ENCODE measurements at places on chromosomes 12 and 14. TPM values are rescaled to one million over a fixed set of nuclear protein-coding genes. Genes with fewer than 3 reads are reported as not detected.

- no peak for DNase-seq
These were observed 15.7 kb downstream of the NR1H4 start for GRCh38 chr12:100489251-100489820.

GRCh38 chr12:24398605-24399004, 449.1 kb upstream of the SOX5 start:
- no peak for DNase-seq

- DNase-seq = no peak
These were observed 436.7 kb downstream of the DAD1 start for GRCh38 chr14:22152161-22152870.

DNA sequence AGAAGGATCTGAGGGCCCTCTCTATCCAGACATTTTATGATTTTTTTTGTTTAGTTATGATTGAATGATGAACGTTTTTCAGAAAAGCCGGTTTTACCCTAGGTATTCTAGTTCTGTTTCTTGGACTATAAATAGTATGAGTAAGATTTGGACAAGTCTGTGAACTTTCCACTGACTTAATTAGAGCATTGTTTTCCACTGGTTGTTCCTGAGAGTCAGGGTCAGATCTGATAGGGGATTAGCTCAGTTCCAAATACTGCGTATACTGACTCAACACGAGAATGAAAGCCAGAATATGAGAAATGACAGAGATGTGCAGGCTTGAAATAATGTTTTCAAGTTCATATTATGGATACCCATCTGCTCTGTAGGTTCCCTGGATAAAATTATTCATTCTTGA, 361.6 kb downstream of the AEBP2 start:
- no peak for DNase-seq

DNA sequence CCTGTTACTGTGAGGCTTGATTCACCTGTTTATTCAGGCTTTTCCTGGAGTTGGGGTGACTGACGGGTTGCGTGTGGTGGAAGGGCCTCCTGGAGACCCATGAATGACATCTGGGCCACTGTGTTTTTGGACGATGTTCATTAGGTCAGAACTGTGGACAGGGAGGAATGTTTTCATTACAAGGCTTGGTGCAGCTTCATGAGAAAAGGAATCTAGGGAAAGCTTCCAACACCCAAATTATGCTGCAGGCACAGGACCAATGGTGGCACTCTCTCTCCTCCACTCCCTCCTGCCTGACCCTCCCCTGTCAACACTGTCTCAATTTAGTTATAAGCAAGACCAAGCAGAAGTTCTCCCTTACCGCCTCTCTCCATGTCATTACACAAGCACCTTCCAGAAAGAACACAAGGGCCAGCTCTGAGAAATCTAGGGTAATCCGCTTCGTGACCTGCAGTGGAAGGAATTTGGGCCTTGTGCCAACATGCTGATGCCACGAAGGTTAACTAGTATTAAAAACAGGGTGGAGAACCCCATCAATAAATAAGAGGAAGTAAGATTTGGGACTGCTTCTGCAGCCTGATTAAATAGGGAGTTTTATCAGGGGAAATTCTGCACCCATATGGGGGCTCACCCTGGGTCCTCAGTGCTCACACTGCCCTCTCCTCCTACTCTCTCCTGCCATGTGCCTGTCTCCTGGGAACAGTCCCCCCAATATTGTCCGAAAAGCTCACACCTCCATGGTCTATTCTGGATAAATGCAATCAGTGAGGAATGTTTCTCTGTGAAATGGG, 200.3 kb downstream of the KTN1 start:
- no peak for DNase-seq

DNA sequence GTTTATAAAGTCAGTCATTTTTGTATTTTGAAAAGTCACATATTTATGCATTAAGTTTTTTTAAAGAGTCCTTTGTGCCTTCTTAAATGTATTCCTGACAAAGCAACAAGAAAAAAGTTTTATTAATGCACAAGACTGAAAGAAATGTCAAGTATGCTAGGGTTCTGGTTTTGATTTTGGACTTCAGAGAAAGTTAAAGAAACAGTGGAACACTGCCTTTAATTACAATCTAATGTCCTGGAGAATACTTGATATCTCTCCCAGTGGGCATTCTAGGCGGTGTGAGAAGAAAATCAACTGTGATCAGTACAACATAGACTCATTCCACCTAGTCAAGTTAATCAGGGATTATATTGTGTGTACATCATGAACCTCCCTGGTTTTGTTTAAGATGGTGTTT, 49.9 kb downstream of the PRICKLE1 start:
- DNase-seq = no peak

GRCh38 chr14:99560403-99560802, 43.6 kb downstream of the CCDC85C start:
- DNase-seq = no peak

GRCh38 chr12:67759829-67760228, 111.3 kb downstream of the DYRK2 start:
- no peak for DNase-seq

DNA sequence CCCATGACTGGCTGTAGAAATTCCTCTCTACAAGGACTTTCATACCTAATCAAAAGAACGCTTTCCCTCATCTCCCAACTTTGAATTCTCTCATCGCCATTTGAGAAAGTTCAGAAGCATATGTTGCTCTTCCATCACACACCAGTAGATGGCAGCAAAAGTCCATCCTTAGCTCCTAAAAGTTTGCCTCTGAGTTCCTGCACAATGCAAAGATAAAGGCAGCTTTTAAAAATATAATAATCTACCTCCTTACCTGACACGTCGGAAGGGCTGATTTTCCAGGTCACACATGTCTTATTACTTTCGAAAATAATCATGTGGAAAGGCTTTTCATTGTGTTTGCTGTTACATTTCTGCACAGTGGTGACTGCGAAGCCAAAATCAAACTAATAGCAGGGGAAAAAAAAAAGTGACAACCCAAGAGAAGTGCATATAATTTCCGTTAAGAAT, 456.7 kb upstream of the SEL1L start:
- no peak for DNase-seq

DNA sequence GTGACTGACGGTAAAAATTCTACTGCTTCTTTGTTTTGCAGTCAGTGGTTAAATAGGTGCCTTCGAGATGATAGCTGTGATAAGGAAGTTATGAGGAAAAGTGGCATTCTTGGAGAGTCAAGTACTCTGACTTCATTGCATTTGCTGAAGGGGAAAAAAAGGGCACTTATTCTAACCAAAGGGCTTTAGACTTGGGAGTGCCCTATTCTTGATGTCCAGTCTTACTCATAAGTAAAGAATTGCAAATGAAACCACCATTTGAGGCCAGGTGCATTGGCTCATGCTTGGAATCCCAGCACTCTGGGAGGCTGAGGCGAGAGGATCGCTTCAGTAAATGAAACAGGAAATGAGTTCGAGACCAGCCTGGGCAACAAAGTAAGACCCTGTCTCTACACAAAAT, 40.3 kb downstream of the BRAP start:
- no peak for DNase-seq

DNA sequence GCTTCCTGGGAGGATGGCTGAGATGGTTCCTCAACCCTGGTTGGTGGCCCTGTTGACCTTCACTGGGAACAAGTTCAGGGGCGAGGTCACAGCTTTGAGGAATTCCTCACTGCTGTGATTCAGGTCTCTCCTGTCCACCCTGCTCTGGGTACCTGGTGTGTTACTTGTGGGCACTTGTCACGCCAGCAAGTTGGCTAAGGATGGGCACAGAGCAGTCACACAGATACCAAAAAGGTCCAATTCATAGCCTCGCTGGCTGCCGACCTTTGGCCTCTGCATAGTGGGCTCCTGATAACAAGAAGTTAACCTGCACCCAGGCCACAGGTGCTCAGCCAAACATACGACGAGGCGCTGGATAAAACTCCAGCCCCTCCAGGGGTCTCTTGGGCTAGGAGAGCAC, 11.2 kb downstream of the SDS start:
- no peak for DNase-seq

DNA sequence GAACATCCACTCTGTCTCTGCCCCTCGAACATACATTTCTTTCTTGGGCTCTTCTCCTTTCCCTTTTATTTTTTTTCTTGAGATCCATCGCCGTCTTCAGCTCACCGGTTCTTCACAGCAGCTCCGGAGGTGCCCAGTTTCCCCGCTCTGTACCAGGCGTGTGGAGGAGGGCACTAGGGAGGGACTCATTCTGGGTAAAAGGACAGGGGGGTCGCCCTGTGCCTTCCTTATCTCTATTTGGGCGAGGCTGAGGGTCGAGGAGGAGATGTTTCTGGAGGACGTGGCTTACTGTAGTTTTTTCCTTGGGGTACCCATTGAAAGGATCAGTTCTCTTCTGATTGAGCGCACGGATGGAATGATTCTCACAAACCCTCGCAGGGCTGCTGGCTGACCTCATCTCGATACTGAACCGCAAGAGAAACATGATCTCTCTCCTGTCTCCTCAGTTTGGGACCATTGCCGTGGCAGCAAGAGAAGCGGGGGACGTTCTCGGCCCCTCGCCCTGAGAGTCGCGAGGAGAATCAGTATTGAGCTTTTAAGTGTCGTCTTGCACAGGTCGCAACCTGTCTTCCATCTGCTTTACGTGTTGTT, 386 bp downstream of the LIN52 start:
- DNase-seq = no peak

DNA sequence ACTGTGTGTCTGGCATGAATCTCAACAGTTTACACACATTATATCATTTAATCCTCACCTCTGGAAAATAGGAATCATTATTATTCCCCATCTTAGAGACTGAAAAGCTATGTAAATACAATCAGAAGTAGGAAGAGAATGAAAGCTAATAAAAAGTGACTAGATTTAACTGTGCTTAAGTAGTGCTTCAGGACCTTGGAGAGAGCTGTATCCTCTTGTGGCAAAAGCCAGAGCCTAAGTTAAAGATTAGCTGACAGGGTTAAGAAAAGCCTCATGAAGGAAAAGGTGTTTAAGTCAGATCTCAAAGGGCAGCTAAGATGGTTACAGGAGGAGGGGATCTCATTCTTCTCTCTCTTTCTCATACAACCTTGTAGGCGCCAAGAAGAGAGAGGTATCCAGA, 65.3 kb upstream of the TMEM233 start:
- DNase-seq = no peak

DNA sequence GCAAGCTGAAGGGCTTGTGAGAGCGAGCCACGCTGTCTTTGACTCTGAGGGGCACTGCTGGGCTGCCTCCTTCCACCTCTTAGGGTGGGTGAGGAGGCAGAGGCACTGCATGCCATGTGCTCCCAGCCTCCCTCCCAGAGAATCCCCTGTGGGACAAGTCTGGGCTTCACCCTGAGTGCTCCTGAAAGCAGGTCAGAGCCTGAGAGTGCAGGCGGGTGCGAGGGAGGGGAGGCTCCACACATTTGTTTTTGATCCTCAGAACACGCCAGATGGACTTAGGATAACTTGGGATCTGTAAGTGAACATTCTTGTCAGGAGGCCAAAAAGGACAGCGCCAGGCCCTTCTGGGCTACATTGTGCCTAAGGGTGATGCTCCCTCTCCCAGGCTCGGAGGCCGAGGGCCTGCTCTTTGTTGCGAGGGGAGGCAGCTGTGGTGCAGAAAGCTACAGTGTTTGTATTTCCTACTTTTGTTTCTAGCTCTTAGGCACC, 155.4 kb downstream of the TMX1 start:
- no peak for DNase-seq

DNA sequence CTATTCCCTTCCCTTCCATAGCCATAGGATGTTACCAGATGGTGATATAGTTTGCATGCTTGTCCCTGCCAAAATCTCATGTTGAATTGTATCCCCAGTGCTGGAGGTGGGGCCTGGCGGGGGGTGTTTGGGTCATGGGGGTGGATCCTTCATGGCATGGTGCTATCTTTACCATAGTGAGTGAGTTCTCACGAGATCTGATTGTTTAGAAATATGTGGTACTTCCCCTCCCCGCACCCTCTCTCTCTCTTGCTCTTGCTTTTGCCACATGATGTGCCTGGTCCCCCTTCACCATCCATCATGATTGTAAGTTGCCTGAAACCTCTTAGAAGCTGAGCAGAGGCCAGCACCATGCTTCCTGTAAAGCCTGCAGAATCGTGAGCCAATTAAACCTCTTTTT, 181.3 kb downstream of the CAND1 start:
- no peak for DNase-seq

DNA sequence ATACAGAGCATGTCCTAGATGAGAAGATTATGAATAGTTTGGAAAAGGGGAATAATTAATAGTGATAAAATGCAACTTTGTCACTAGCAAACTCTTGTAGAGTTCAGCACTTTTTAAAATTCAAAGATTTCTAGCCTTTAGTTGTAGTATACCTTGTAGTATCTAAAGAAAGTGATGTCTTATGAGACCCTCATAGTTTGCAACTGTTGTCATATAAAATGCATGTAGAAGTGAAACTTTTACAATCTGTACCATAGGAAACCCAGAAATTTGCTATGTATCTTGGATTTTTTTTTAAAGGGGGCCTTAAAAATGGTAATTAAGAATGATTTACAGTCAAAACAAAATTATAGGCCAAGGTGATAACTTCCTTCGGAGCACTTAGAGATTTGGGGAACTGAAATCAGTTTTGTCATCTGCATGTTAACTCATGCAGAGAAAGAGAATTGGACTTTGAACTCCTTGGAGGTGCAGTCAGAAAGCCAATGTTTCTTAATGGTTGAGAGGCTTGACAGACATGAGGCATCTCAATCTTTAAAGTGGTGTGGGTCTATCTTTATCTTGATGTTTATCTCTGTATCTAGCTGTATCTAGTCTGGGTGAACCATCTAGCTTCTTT, 1.3 kb downstream of the LRRK2 start:
- no peak for DNase-seq

- DNase-seq = no peak
These were observed 72.0 kb downstream of the LLPH start for GRCh38 chr12:66058554-66058953.

GRCh38 chr14:69153873-69154270, 953 bp upstream of the DCAF5 start:
- no peak for DNase-seq

- no peak for DNase-seq
These were observed 94.5 kb downstream of the SCARB1 start for GRCh38 chr12:124769163-124769530.

- DNase-seq = no peak
These were observed 205.2 kb upstream of the TMEM260 start for GRCh38 chr14:56374421-56374820.

DNA sequence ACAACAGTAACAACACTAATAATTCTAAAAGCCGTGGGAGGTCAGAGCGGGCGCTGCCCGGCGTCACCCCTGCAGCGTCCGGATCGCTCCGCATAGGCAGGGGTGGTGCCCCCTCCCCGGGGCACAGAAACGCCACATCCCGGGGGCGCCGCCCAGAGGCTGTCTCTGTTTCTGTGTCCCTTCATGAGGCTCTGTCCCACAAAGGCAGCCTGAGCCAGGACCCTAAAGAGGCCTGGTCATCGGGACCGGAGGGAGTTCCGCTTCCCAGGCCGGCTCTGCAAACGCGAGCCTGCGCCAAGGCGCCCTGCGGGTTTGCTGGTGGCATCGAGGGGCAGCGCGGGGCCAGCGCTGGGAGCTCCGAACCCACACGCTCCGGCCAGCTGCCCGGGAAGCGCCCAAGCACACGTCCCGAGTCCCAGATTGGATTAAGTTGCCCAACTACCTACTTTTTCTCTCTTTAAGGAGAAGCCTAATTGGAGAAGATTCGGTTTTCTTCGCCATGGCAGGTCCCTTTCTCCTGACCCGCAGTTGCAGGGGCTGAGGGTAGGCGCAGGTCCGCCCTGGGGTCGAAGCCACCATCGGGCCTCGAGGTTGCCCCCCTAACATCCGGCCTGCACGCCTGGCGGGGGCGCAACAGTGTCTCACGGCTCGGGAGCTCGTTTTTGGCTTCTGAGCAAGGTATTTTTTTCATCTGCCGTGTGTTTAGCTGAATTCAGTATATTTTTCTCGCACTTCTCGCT, 421.7 kb downstream of the VRK1 start:
- DNase-seq = no peak

Gene SERPINA3
- 7.1 TPM for total RNA-seq

Gene WNK1
- total RNA-seq = 209 TPM

Gene SLC39A9
- total RNA-seq = 60.9 TPM

Gene OR10A7
- total RNA-seq = not detected

Gene LBHD2
- total RNA-seq = not detected
